ENCODE measurements at places on chromosomes 6 and 20. TPM values are rescaled to one million over a fixed set of nuclear protein-coding genes. Genes with fewer than 3 reads are reported as not detected.

- DNase-seq: peak; percentile 48
Observed at GRCh38 chr6:35280903-35281302, 16.7 kb upstream of the DEF6 start.

GRCh38 chr6:52231406-52232127, 12.7 kb downstream of the IL17F start:
- no peak for DNase-seq

- DNase-seq: no peak
Observed at GRCh38 chr20:56483970-56484369, 15.5 kb downstream of the RTF2 start.

- DNase-seq: no peak
Observed at GRCh38 chr6:128284128-128284527, 236.3 kb downstream of the PTPRK start.

DNA sequence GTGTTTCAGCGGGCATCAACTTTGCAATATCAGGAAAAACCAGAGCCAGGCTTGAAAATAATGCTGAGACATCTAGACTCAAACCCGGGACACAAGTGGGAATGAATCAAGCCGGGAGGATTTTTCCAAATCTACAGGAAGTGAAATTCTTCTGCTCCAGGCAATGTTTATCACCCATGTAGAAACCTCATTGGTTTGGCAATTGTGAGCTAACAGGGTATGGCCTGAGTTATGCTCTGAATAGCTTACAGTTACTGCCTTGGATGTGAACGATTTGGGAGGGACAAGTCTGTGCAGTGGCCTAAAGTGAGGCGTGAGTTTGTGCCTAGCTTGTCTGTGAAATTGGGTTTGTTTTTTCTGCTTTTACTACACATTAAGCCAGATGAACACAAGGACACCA, 87.4 kb downstream of the PCSK2 start:
- no peak for DNase-seq

DNA sequence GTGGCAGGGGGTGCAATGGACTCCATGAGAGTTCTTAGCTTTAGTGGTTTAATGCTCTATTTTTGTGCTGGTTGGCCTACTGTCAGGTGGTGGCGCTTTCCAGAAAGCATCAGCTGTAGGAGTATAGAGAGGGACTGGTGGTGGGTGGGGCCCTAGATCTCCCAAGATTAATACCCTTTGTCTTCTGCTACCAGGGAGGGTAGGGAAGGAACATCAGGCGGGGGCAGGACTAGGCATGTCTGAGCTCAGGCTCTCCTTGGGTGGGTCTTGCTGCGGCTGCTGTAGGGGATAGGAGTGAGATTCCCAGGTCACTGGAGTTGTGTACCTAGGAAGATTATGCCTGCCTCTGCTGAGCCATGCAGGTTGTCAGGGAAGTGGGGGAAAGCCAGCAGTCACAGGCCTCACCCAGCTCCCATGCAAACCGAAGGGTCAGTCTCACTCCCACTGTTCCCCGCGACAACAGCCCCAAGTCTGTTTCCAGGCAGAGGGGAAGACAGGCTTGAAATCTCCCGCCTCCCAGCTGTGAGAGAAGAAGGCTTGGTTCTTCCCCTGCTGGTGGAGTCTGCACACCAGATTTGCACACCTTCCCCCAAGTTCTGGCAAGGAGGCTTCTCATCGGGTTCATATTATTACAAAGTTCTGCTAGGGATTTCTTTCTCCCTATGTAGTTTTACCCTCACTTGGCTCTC, 46.7 kb upstream of the PKIB start:
- no peak for DNase-seq

- DNase-seq: peak; percentile 88
Observed at GRCh38 chr6:84764332-84765049, at the start of gene TBX18. Gene TBX18 (minus strand): TSS chr6:84764598. CDS start chr6:84764181, 417 bp downstream.

GRCh38 chr20:25048519-25048952, 9.4 kb downstream of the ACSS1 start:
- DNase-seq: no peak

- DNase-seq: no peak
Observed at GRCh38 chr20:55094353-55094861, 619.0 kb downstream of the DOK5 start.

- DNase-seq: no peak
Observed at GRCh38 chr6:162178666-162179065, 548.9 kb downstream of the PRKN start.

GRCh38 chr6:135320721-135321621, 139.9 kb downstream of the MYB start:
- DNase-seq: no peak

Gene ALDH5A1
- 0.36 TPM for total RNA-seq

Gene MOG
- total RNA-seq: not detected

Gene RSPH9
- under 0.01 TPM for total RNA-seq

Data from IMR-90 (cell line).